ENCODE measurements at places on chromosomes 16 and 17. TPM values are rescaled to one million over a fixed set of nuclear protein-coding genes. Genes with fewer than 3 reads are reported as not detected.

CHMP6 gene
- total RNA-seq, result 17.4 TPM

CD300LG gene
- total RNA-seq, result not detected

DNA sequence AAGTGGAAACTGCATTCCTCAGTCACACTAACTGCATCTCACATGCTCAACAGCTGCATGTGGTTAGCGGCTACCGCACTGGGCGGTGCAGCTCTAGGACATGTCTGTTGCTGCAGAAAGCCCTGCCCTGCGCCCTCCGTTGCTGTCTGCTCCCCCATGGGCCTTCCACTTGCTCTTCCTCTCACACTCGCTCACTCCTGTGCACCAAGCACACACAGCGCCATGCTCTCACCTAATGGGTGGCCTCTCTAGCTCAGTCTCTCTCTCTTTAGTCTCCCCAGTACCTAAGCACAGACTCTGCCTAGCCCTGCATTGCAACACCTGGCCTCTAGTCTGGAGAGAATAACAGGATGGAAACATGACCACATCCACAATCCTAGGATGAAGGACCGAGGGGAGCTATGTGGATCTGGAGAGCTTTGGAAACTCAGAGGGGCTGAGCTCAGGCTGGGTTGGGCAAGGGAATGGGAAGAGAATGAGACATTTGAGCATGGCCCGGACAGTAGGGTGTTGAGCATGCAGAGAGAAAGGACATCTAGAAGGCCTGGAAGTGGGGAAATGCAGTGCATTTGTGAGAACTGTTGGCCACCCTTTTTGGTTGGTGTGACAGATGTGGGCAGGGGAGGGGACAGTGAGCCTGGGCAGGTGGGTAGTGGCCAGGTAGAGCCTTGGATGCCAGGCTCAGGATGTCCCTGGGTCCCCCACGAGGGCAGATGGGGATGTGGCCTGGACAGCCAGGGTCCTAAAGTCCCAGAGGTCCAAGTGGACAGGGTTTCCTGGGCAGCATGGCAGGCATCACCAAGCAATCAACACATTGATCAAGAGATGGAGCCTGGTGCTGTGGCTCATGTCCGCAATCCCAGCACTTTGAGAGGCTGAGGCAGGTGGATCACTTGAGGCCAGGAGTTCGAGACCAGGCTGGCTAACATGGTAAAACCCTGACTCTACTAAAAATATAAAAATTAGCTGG lies 16.1 kb downstream of the SGCA start:
- H3K27ac ChIP-seq, result no peak overlapping the region
- H3K36me3 ChIP-seq, result no peaks in the 10 kb centered on the region
- no peaks in the 10 kb centered on the region for H3K27me3 ChIP-seq
- peaks cover 32% of the 10 kb centered on the region for H3K4me1 ChIP-seq

DNA sequence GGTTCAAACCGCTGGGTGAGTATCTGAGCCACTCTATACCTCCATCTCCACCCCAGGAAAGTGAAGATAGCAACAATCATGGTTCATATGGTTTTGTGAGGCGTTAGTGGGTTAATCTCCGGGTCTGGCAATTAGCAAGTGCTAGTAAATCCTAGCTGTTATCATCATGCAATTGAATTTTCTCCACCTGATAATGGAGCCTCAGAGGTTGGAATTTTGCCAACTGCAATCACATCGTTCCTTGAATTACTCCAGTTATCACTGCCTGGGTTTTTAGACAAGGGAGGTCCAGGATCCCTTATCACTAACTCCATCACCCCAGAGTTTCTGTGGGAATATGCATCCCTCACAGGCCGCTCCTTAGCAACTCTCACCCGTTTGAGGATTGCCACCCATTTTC lies 311.5 kb downstream of the RBFOX1 start:
- H3K4me3 ChIP-seq, result no peak overlapping the region
- H3K27me3 ChIP-seq, result peaks cover 40% of the 10 kb centered on the region
- no peaks in the 10 kb centered on the region for H3K4me1 ChIP-seq
- no peak overlapping the region for H3K27ac ChIP-seq
- H3K36me3 ChIP-seq, result no peaks in the 10 kb centered on the region

DNA sequence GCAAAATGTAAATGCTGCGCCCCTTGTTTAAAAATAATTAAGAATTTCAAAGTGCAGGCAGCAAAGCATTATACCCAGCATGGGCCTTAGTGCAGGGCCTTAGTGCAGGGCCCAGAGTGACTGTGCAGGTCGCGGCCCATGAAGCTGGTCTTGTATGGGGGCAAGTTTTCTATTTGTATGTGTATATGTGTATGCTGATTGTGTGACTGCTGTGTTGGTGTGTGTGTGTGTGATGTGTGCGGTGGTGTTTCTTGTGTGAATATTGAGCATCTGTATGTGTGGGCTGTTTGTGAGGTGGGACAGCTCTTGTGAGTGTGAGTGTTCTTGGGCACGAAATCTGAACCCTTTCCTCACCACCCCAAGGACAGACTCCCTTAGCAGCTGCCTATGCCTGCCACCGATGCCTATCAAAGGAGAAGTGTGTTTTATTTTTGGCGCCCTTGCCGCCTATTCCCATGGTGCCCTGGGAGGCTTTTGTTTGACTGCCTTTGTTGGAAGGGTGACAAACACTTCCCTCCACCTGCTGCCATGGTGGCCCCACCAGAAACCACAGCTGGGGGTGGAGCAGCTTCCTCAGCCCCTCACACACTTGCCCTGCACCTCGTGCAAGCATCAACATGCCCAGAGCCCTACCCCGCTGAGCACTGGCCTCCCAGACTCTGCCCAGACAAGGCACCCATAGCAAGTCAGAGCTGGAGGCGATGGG lies 18.0 kb downstream of the CCR7 start:
- no peaks in the 10 kb centered on the region for H3K36me3 ChIP-seq
- DNase-seq, result peak; percentile 70
- no peak overlapping the region for H3K27ac ChIP-seq
- H3K4me1 ChIP-seq, result peaks cover 49% of the 10 kb centered on the region
- H3K27me3 ChIP-seq, result no peaks in the 10 kb centered on the region

DNA sequence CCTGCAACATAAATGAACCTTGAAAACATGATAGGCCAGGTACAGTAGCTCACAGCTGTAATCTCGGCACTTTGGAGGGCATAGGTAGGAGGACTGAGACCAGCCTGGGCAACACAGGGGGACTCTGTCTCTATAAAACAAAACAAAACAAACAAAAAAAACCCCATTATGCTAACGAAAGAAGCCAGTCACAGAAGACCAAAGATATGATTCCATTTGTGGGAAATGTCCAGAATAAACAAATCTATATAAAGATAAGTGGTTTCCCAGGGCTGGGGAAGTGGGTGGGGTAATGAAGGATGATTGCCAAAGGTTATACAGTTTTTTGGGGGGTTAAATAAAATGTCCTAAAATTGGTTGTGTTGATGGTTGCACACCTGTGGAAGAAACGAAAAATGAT lies 36.5 kb upstream of the SIAH1 start:
- no peak overlapping the region for H3K4me3 ChIP-seq
- H3K27me3 ChIP-seq, result no peaks in the 10 kb centered on the region
- H3K27ac ChIP-seq, result no peak overlapping the region
- no peaks in the 10 kb centered on the region for H3K4me1 ChIP-seq

DNA sequence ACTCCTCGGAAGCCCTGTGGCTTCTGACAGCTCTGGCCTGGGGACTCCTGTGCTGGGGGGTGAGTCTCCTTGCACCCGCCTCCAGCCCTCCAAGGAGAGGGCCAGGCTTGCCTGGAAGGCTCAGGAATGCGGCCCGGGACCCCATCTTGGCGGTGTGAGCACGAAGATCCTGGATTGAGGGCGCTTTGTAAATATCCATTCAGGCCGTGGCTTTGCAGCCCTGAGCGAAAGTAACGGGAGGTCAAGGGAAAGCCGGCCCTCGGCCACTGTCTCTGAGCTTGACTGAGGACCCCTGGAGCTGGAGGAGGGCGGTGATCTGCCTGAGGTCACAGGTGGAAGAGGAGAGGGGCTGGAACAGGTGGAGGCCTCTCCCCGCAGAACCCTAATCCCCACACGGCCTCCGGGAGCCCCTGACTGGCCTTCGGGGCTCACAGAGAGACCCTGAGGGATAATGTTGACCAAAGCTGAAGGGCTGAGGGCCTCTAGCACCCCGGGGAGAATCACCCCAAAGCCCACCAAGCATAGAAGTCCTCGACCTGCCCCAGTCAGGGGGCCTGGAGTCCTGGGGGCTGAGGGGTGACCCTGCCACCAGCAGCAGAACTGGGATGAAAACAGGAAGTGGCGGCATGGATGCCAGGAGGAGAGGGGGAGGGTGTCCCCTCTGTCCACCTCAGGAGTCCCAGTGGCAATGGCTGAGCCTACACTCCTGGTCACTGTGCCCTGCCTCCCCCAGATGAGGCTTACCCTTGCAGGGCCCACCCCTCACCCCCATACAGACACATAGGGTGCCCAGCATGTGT lies 8.3 kb upstream of the RASD1 start:
- no peaks in the 10 kb centered on the region for H3K27me3 ChIP-seq
- H3K4me3 ChIP-seq, result no peak overlapping the region
- no peak for DNase-seq
- no peak overlapping the region for H3K27ac ChIP-seq
